Germinal center (tissue), 1 donor: ENCODE measurements at places on chromosomes 7 and 10.

GRCh38 chr7:2796358-2797352, 47.5 kb downstream of the GNA12 start:
- no peak for DNase-seq

DNA sequence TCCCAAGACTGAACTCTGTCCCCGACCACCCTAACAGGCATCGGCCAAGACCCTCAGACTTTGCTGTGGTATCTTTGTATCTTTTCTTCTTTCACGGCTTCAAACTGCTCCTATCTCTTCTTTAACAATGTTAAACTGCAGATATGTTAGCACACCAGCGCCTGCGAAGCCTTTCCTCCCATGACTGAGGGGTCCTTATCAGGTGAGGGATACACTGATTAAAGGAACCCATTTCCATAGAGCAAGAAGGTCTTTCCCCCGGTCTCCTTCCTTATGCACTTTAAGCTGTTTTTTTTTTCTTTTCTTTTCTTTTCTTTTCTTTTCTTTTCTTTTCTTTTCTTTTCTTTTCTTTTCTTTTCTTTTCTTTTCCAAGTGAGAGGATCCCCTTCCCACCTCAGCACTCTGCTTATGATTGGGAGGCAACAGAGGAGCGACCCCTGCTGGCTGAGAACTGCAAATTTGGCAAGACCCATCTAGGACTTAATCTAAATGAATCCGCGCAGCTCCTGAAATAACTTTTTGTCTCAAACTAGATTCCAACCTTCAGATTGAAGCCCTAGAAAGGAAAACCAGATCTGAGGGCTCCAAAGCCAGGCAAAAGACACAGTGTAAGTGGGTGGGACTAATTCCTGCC, 109.9 kb downstream of the ITGB8 start:
- peak; percentile 25 for DNase-seq

GRCh38 chr7:148303295-148304082, 287.1 kb upstream of the C7orf33 start:
- DNase-seq = no peak

GRCh38 chr10:123462246-123462645, 203.9 kb upstream of the GPR26 start:
- no peak for DNase-seq

- no peak for DNase-seq
Measured at GRCh38 chr7:16465469-16466361, at the start of gene SOSTDC1. TSS of gene SOSTDC1 (minus strand) at chr7:16465738. CDS start at chr7:16465668, 70 bp downstream.

- peak; percentile 48 for DNase-seq
Measured at GRCh38 chr7:23712368-23713284, 2.6 kb downstream of the STK31 start.

DNA sequence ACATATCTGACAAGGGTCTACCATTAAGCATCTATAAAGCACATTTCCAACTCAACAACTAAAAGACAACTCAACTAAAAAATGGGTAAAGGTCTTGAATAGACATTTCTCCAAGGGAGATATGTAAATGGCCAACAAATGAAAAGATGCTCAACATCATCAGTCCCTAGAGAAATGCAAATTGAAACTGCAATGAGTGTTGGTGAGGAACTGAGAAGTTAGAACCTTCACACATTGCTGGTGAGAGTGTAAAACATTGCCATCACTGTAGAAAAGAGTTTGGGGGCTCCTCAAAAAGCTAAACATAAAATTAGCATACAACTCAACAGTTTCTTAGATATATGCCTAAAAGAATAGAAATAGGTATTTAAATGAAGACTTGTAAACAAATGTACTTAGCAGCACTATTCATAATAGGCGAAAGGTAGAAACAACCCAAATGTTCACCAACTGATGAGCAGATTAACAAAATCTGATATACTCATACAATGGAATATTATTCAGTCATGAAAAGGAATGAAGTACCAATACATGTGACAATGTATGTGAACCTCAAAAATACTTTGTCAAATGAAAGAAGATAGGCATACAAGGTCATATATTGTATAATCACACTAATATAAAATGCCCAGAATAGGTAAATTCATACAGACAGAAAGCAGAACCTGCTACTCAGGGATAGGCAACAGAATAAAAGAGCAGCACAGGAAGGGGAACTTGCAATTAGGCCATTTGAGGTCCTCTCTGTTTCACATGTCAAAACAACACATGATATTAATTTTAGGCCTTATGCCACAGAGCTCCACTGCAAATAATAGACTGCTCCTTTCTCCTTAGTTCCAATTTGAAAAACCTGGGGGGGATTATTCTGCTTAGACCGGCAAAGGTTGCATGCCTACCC, 10.6 kb upstream of the LRRC72 start:
- no peak for DNase-seq

- peak; percentile 14 for DNase-seq
Measured at GRCh38 chr10:50316695-50317648, 65.7 kb upstream of the ASAH2 start.

DNA sequence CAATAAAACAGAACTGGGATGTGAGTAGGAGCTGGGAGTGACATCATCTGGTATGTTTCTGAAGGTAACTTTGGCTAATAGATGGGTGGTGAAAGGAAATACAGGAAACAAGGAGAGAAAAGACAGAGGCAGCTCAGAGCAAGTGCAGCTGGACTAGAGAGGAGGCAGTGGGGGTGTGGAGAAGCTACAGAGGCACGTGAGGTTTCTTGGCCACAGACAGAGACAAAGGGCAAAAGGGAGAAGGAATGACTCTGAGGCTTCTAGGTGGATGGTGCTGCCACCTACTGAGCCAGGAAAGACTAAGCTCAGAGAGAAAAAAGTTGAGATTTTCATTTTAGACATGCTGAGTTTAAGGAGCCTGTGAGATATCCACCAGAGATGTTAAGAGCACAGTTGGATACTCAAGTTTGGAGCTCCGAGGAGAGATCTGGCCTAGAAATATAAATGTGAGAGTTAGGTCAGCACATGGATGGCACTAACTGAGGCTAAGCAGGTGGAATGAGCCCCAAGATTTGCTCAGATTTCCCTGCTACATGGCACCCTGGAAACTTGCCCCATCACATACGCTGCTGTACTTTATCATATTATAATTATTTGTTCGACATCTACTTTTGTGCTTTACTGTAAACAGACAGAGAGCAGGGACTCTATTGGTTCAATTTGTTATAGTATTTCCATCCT, 293.0 kb upstream of the IMMP2L start:
- no peak for DNase-seq

DNA sequence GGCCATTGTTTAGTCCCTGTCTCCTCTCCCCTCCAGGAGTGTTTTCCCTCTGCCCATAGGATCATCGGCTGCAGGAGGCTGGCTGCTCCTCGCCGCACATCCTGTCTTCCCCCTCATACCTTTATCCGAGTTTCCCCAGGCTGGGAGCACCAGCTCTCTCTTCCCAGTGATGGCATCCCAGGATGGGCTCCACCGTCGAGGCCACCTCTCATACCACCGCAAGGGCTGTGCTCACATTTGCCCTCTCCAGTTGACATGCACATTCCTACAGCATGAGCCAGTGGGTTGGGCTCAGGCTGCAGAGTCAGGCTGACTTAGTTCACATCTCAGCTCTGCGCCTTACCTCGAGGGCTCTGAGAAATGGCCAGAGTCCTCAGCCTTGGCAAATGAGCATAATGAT, 12.1 kb downstream of the HKDC1 start:
- DNase-seq = no peak

DNA sequence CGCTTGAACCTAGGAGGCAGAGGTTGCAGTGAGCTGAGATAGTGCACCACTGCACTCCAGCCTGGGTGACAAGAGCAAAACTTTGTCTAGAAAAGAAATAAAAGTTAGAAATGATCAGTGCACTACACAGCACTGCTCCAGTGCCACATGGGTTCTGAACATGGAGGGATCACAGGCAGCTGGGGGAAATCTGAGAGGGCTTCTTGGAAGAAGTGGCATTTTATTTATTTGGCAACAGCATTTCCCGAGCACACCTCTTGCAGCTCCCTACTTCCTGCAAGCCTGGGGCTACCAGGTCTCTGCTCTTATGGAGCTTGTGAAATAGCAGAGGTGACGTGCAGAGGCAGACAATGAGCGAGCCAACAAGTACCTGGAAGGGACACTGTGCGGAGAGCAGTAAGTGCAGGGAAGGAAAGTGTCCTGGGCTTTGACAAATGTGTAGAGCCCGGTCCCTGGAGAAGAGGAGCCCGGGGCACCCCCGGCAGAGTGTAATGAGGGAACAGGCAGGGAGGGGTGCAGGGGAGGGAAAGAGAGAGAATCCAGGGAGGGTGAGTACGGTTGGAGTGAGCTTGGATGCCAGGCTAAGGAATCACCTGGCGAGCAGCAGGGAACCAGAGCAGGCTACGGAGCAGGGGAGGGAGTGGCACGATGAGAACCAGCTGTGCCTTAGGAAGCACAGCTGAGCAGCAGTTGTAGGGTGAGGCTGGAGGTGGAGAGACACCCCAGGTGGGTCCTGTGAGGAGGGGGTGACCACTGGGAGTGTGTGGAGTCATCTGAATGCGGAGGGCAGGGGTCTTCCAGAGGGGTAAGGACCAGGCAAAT, 104.6 kb upstream of the CTBP2 start:
- DNase-seq = no peak

DNA sequence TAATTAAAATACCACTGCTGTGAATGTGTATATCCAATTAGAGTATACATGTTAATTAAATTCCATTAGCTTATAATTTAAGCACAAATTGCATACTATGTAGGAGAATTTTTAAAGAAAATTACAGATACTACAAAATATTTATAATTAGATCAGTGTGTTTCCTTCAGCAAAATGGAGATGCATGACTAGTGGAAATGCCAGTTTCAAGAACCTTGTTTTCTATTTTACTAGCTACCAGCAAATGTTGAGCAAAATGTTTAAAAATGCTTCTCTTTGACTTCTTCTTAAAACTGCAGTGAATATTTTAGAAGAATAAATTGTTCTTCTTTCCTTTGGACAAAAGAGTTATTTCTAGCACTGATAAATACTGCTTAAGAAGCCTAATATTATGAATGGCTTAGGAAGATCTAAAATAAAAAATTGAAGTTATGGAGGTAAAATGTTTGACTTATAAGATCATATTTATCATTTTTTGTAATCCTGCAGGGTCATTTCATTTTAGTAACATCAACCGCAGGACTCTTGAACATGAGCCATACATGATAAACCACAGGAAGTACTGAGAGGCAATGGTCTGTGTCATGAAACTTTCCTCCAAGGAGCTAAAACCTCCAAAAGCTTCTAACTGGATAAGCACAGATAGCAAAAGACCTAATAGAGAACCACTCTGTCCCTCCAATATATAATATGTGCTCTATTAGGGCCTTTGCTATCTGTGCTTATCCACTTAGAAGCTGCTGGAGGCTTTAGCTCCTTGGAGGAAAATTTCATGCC, 1066.0 kb upstream of the CELF2 start:
- no peak for DNase-seq

GRCh38 chr10:73253225-73253555, 746 bp upstream of the MRPS16 start:
- DNase-seq = no peak

- DNase-seq = no peak
Measured at GRCh38 chr10:47255033-47255813, 44.8 kb upstream of the GDF10 start.

GRCh38 chr7:91264924-91265681, 870 bp downstream of the FZD1 start:
- DNase-seq = peak; percentile 47

DNA sequence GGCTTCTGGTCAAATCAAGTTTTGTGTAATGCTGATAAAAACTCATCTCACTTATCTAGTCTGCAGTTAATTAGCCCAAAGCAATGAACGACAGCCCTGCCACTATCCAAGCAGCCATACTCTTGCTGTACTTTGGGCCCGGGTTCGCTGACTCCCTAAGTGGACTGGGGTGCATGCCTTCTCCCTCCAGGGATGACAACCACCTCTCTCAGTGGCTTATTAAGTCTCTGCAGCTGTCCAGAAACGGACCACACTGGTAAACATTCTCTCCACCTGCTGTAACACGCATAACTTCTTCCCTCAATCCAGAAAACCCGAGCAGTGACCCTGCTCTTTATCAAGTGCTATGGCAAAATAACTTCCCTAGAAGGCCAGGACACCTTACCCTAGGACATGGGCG, 3.9 kb downstream of the FBXW4 start:
- no peak for DNase-seq

GRCh38 chr7:20228654-20229053, 11.5 kb upstream of the MACC1 start:
- no peak for DNase-seq

DNA sequence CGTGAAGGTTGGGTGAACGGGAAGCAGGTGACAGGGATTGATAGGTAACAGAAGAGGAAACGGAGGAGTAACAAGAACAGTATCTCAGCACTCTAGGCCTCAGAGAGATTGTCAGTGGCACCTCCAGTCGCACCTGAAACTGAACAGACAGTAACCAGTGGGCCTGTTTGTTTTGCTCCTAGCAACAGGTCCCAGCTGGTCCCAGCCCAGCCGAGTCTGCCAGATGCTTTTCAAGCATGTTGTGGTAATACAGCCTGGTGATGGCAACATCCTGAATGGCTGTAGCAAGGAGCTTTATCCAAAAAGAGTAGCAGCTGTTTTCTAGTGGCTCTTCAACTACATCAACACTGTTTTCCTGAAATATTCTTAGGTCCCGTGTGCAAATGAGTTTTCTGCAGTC, 4.7 kb downstream of the CACNB2 start:
- no peak for DNase-seq

DNA sequence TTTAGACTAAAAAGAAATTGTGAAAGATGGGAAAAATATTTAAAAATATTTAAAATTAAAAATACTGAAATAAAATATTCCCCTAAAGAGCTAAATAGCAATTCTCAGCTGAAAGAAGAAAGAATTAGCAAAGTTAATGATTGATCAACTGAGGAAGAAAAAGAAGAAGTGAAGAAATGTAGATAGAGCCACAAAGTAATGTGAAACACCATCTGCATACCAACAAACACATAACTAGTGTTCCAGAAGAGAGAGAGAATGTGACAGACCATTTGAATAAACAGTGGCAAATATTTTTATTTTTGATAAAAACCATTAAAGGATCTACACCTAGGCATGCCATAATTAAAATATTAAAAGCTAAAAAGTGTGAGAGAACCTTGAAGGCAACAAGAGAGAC, 784.5 kb upstream of the ZWINT start:
- DNase-seq = no peak

DNA sequence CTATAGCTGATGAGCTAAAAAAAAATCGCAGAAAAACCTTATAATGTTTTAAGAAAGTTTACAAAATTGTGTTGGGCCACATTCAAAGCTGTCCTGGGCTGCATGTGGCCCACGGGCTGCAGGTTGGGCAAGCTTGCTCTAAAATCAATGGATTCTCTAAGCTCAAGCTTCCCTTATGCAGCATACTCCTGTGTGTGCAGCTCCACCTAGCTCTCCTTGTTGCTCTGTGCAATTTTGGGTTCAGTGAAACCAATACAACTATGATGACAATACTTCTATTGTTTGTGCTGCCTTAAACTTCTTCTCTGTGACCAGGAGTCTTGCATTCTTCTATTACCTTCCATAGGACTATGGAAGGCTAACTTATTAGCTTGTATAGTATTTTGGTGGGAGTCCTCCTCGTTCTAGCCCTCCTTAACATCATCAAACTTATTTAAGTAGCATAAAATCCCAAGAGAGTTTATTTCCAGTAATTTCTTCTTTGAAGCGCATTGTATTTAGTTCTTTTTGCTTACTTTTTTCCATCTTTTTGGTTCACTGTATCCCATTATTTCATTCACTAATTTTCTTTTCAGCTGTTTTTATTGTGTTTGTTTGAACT, 170.9 kb upstream of the SMIM30 start:
- no peak for DNase-seq

GRCh38 chr10:49597426-49598163, 12.5 kb upstream of the SLC18A3 start:
- DNase-seq = no peak

GRCh38 chr10:131559450-131559911, 248.0 kb upstream of the TCERG1L start:
- no peak for DNase-seq
